ENCODE measurements at places on chromosomes 4 and X.

DNA sequence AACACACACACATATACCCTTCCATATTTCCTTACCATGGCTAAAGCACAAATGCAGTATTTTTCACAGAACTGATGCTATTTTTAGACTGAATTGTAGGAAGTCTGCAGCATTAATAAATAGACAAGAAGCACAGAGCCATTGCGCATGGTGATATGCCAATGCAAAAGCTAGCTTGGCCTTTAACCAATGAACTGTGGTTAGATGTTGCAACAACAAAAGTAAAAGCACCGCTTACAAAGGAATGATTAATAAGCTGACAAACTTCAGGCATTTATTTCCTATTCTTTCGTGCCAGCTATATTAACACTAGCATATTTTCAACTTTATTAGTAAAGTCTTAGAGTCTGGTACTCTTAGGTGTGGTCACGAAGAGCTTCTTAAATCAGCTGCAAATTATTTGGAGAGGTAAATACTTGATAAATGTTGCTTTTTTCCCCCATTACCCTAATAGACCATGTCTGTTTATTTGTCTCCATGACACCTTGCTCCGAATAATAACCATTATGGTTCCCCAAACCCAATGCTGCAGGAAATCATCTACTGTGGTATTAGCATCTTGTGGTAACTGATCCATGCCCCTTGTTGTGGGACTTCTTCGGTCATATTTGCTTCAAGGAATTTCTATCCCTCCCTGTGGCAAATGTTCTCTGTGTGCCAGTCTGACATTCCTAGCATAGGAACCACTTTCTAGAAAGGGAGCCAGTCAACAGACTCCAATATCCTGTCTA lies 306.1 kb upstream of the TAPT1 start:
- DNase-seq: peak; percentile 92

GRCh38 chrX:103442536-103442901 lies 66.2 kb downstream of the BEX3 start:
- peak; percentile 78 for DNase-seq

DNA sequence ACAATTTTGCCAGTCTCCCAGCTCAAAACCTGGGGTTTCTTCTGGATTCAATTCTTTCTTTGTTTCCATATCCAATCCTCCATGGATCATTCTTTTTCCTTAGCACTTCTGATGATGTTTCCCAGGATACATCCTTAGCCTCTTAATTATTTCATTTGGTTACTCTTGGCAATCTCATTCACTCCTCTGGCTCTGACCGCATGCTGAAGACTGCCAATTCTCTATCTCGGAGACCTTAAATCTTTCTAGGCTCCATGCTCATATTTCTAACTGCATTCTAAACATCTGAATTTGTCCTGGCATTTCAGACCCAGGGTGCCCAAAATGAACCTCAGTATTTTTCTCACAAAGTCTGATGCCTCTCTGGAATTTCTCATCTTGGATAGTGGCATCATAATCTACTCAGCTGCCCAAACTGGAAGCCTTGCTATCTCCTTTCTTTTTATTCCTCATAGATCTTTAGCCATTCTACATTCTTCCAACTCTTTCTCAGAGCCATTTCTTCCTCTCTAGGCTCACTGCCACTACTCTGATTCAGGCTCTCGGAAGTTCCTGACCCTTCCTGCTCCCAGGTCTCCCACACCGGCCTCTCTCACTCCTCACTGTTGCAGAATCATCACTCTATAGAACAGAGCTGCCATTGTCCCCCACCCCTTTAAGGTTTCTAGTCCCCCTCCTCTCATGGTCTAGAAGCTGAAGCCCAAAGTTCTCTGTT lies 290.2 kb downstream of the CAMK2D start:
- peak; percentile 49 for DNase-seq

DNA sequence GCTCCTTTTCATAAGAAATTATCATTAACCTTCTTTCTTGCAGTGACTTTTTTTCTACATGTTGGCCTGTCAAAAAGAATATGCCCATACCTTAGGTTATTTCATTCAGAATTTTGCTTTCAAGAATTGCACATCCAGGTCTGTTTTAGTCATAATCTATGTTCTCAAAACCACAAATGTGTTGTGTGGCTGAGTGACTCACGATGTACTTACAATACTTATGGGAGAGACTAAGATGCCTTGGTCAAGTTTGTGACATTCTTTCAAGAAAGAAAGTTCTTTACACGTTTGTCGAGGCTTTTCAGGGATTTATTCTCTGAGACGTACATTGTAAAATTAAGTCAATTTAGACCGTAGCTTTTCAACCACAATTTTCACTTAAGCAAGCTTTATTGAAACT lies 396.7 kb downstream of the FSTL5 start:
- peak; percentile 94 for DNase-seq

GRCh38 chr4:128601991-128602695 lies 207.4 kb upstream of the JADE1 start:
- DNase-seq: peak; percentile 85

- no peak for DNase-seq
Measured at GRCh38 chrX:85114776-85115175, 111.1 kb downstream of the APOOL start.
